ENCODE measurements at places on chromosomes 6 and 20. TPM values are rescaled to one million over a fixed set of nuclear protein-coding genes. Genes with fewer than 3 reads are reported as not detected.
A peak's percentile ranks its signal among the peaks of the same experiment; 100 is the strongest.

DNA sequence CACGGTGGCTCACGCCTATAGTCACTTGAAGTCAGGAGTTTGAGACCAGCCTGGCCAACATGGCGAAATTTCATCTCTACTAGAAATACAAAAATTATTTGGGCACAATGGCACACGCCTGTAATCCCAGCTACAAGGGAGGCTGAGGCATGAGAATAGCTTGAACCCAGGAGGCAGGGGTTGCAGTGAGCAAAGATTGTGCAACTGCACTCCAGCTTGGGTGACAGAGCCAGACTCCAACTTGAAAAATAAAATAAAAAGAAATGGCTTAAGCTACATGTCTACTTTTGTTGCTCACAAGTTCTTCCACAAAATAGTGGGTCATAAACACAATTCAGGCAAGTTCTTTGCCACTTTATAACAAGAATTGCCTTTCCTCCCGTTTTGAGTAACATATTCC lies 27.1 kb upstream of the B4GALT5 start:
- no peak for DNase-seq

- DNase-seq = no peak
Measured at GRCh38 chr6:87671555-87672029, 30.4 kb downstream of the AKIRIN2 start.

GRCh38 chr6:34207695-34208443 lies 28.8 kb upstream of the HMGA1 start:
- no peak for DNase-seq

- no peak for DNase-seq
Measured at GRCh38 chr6:12440981-12441380, 150.8 kb downstream of the EDN1 start.

DNA sequence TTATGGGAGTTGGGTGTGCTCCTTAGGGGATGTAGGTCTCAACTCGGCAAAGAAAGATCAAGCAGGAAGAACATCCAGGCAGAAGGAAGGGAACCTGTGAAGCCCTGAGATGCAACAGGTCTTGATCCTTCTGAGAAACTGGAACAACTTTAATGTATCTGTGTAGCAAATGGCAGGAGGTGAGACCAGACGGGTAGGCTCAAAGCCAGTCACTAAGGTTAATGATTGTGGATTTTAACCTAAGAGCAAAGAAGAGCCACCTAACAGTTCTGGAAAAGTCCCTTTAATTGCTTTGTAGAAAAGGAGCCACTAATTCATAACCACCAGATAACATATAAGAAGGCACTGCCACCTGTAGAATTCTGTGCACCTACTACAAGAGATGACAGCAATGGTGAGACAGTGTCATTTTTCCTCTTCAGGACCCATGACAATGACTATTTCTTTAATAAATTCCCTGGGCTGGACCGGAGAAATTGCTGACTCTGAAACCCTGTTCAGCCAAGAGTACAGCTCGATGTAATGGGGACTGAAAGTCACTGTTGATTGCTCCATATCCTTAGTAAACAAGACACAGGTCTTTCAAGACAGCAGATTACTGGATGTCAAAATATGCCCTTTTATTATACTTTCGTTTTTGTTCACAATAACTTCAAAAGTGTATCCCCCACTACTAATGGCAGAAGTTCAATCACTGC lies 326.2 kb downstream of the CBLN4 start:
- DNase-seq = no peak

DNA sequence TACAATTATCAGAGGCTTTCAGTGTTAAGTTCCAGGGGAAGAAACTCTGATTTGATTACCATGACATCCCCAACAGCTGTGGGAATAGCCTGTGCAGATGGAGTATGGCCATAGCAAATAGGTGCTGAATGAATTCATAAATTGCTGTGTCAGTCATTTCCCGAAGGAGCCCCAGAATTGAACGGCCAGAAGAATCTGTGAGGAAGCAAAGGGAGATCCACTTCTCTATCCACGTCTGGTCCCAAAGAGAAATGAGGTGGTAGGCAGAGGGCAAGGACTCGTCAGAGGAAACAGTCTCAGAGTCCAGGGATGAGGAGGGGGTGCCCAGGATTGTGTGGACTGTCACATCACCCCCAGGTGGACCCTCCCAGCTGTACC lies 3.1 kb upstream of the TAF8 start:
- DNase-seq = no peak

- DNase-seq = peak; percentile 58
Measured at GRCh38 chr6:112218563-112218962, 35.8 kb downstream of the LAMA4 start.

DNA sequence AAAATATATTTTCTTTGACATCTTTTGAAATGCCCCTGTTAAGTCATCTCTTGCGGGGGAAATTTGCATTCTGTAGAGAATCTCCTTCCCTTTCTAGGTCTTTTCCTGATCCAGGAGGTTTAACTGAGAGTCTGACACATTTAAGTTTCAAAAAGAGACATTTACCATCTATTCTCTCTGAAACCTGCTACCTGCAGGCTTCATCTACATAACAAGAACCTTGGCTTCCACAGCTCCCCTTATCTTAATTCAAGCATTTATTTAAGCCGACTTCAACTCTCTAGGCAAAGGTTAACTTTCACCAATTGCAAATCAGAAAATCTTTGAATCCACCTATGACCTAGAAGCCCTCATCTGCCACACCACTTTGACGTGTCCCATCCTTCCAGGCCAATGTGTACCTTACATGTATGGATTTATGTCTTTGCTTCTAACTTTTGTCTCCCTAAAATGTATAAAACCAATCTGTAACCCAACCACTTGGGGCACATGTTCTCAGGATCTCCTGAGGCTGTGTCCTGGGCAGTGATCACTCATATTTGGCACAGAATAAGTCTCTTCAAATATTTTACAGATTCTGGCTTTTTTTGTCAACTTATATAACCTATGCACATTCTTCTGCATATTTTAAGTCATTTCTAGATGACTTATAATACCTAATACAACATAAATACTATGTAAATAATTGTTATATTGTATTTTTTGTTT lies 666.7 kb downstream of the UTRN start:
- no peak for DNase-seq

GRCh38 chr6:30327232-30327746 lies 562 bp downstream of the TRIM39 start:
- no peak for DNase-seq

GRCh38 chr6:9606435-9607134 lies 808.3 kb downstream of the TFAP2A start:
- DNase-seq = no peak

DNA sequence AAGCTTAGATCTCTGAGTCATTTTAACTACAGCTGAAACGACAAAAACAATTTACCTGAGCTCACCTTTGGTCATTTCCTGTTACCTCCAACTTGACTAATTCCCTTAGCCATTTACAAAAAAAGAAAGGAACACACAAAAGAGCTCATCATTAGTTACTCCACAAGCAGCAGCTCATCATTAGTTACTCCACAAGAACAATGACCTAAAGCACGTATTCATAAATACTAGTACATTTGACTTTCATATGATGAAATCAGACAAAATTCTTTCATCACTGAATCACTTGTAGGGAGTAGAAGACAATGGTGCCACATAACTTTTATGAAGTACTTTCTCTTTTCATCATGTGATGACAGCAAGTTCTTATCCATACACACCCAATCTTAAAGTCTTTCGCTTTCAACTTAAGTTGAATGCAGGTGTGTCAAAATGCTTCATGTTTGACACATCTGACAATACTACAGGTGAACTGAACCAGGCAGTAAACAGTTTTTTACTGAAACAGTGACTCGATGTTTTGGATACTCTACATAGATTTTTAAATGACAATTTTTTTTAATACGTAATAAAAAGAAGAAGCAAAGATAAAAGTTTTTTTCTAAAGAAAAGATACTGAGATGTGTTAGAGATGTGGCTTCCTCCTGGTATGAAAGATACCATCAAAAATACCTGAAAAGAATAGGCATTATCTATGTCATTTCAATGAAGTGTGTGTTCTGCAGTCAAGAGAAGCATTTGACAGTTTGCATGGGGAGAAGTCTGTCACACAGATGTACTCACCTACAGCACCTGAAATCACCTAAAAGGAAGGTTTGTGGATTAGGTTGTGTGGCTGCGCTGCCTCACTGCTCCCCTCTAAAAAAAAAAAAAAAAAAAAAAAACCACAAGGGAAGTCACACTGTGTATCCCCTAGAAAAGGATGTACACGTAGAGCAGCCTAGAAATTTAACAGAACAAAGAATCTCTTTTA lies 109.1 kb downstream of the PRDM1 start:
- no peak for DNase-seq

GRCh38 chr20:8250539-8251200 lies 118.6 kb downstream of the PLCB1 start:
- DNase-seq = no peak

- no peak for DNase-seq
Measured at GRCh38 chr6:56655249-56655648, 12.6 kb upstream of the DST start.

- DNase-seq = peak; percentile 97
Measured at GRCh38 chr6:33208091-33208967, at the start of gene RING1. TSS of gene RING1 (plus strand) at chr6:33208500. CDS start at chr6:33208823, 323 bp downstream.

DNA sequence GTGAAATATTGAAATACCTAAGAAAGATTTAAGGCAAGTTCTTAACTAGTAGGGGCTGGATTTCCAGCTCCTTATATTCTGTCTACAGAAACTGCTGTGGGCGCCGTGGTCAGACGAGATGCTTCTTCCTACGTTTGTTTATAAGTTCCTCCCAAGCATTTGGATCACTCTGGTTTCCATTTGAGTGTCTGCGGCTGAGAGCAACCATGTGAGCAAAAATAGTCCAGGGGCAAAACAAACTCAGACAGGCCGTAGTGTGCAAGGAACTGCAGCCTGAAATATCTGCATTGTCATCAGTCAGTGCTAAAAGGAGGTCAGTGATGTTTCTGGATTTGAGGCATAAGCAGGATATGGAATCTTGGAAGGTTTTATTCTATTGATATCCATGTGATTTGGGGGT lies 485.9 kb upstream of the JAG1 start:
- peak; percentile 46 for DNase-seq

GRCh38 chr6:90179190-90180169 lies 117.2 kb downstream of the BACH2 start:
- DNase-seq = no peak

DNA sequence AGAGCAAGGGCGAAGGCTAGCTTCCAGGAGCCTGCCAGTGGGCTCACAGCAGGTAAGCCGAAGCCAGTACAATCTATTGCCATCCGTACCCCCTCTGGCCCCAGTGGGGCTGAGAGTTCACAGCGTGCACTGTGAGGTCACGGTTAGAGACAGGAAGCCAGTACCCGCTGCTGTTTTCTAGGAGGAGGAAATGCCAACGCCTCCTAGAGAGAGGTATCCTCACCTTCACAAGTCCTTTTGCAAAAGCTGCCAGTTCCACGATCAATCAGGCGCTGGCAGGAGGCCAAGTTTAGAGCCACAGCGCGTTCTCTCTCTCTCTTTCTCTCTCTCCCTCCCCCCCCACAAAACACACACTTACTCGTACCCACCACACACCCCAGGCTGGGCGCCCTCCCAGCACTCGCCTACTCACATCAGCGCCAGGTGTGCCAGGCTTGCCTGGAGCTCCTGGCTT lies 22.5 kb downstream of the COL9A1 start:
- DNase-seq = peak; percentile 48

- DNase-seq = no peak
Measured at GRCh38 chr6:82176616-82177015, 70.9 kb downstream of the IBTK start.

- no peak for DNase-seq
Measured at GRCh38 chr6:155120034-155120433, 124.9 kb downstream of the TIAM2 start.

The KCNK16 gene
- total RNA-seq = not detected

The KCNB1 gene
- total RNA-seq = 1.6 TPM

The FAM217A gene
- not detected for total RNA-seq

The EPPIN gene
- total RNA-seq = 0.09 TPM

The BPIFA3 gene
- total RNA-seq = not detected

The TINAG gene
- total RNA-seq = 0.50 TPM

The ISM1 gene
- 0.40 TPM for total RNA-seq

The C20orf144 gene
- not detected for total RNA-seq

All from right cardiac atrium (tissue), 5 donors.